ENCODE measurements at places on chromosomes 11 and 22.

DNA sequence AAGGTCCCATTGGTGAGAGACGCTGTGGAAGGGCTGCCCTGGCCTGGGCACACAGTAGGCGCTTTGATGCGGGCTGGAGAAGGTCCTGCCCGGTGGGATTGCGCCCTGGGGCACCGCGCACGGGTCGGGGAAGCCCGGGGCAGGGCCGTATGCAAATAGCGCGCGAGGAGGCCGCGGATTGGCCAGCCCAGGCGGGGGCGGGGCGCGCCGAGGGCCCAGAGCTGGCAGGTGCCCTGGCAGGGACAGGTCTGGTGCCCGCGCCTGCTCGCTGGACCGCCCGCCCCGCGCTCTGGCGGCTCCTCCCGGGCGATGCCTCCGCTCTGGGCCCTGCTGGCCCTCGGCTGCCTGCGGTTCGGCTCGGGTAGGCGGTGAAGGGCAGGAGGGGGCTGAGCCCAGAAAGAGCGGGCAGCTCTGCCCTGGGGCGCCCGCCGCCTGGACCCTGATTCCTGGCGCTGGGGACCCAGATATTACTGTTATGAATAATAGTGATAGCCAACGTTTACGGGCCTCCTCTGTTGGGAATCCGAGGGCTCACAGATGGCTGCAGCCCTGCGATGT lies at the start of gene UPK3A:
Gene UPK3A, plus strand, starts transcription at position 245 of the 558 bp plus-strand sequence. Its CDS starts 65 bp downstream, at position 310.
- peak; percentile 43 for DNase-seq

DNA sequence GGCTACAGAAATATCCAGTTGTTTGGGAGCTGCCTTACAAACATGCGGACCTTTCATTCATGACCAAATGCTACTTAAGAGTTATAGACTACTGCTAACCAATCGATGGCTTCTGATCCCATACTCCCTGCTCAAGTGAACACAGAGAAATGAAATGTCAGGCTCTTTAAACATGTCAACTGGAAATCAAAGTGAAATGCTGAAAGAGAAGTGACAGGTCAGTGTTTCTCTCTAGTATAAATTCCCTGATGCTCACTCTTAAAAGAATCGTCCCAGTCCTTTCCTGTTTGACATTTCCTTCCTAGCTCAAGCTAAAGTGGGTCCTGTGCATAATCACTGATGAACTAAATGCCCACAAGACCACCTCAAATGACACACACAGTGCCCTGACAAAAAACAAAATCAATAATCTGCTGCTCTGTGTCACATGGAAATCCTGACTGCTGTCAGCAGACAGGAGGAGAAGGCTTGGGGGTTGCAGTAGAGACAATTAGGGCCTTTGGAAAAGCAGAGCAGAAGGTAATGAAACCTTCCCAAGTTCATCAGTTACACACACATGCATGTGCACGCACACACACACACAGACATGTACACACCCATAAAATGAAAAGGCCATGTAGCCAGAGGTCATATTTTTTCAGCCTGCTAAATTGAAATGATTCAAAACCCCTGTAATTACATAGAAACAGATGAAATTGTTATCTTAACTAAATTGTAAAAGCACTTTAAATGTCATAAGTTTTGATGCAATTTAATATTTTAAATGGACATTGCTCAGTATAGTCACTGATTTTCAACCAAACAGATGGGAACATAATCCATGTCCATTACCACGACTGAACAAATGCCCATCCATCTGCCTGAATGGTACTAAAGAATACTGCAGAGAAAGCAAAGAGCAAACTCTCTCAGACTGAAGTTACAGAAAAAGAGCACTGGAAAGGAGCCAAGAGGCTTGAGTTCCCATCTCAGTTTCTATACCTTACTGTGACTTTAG lies 330.7 kb downstream of the TTC28 start:
- no peak for DNase-seq

- DNase-seq = no peak
Observed at GRCh38 chr11:134271978-134272377, 4.2 kb upstream of the GLB1L3 start.

DNA sequence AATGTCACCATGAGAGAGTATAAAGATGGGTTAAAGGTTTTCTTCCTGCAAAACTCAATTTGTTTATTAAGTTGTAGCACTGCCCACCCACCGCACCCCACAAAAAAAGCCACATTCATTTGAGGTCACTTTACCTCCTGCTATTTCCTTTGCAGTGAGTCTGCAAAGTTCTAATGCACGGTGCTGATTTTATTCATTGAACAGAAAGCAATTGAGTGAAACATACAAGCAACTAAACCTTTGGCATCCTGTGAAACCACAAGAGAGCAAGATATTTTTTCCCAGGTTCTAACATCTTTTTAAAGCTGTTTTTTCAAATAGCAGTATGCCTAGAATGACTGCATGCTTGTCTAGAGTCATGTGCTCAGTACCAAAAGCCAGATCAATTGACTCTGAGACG lies 39.0 kb downstream of the RRAS2 start:
- DNase-seq = peak; percentile 14

- DNase-seq = no peak
Observed at GRCh38 chr11:34267013-34267412, 90.8 kb downstream of the ABTB2 start.

DNA sequence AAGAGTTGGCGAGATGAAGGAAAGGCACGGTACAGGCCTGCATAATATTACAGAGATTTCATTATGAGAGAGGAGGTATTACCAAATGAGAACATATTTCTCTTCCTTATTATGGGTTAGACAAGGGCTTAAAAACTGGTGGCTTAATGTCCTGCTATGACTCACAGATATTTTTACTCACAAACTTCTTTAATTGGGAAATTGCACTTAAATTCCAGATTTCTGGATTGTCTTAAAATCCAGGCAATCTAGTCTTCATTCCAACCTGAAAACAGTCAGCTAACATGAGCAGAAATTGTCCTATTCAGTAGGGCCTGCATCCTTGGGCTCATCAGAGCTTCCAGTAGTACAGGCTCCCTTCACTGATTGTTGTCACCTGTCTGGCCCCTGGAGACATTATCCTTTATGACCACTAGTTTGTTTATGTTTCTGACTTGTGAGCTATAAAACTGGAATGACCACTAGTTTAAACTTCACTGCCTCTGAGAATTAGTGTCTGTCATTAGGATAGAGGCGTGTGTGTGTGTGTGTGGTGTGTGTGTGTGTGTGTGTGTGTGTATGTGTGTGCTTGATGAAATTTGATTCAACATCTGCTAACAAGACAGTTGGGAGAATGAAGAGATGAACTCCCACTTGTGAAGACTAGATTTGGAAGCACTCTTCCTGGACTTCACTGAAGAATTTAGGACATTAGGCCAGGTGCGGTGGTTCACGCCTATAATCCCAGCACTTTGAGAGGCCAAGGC lies 25.1 kb downstream of the DBX1 start:
- no peak for DNase-seq

DNA sequence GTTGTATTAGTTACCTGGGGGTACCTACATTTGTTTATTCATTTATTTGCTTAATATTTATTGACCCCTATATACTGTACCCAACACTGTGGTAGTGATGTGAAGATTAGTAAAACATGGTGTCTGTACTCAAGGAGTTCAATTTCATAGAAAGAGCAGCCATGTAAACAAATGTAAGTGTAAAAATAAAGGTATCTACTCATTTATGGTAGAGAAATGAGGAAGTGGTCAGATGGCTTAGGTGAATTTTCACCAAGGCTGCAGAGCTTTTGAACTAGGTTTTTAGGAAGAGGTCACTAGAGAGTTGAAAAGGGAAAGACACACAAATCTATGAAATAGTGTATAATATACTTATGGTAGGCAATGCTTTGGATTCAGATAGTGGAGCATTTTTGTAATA lies 11.1 kb downstream of the CTR9 start:
- DNase-seq = no peak

GRCh38 chr11:95443386-95443785 lies 212.4 kb upstream of the SESN3 start:
- DNase-seq = no peak

DNA sequence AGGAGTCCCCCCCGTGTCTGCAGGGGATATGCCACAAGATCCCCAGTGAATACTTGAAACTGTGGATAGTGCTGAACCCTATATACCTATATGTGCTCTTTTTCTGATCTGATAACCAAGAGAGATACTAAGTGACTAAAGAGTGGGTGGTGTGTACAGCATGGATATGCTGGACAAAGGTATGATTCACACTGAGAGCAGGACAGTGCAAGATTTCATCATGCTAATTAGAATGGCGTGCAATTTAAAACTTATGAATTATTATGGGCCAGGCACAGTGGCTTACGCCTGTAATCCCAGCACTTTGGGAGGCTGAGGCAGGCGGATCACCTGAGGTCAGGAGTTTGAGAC lies 90.2 kb upstream of the ALKBH3 start:
- no peak for DNase-seq

DNA sequence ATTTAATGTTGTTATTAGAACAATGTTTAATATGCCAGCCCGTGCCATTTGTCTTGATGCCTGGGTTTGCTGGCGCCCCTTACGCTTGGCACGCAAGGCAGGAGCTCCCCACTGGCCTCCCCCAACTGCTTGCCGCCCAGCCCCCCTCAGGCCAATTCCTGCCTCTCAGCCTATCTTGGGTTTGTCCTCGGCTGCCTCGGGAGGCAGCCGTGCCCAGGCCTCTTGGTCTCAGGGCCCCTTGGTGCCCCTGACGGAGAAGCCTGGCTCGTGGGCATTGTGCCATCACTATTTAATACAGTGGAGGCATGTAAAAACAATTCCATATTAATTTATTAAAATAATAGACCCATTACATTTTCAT lies 119.8 kb downstream of the KCNQ1OT1 start:
- no peak for DNase-seq

DNA sequence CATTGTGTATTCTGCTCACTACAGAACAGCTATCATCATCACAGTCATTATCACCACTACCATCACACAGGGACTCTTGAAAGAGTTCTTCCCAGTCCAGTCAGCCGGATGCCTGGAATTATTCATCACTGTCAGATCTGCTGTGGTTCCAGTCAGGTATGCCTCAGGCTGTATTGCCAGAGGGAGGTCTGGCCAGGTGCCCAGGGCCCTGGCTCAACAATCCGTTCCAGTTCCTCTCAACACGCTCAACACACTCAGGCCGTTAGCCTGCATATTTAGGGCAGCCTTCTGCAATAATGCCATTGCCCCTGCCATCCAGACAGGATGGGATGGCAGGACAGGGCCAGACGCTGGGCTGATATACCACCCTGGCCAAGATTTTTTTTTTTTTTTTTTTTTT lies 28.6 kb upstream of the RASL10A start:
- no peak for DNase-seq

DNA sequence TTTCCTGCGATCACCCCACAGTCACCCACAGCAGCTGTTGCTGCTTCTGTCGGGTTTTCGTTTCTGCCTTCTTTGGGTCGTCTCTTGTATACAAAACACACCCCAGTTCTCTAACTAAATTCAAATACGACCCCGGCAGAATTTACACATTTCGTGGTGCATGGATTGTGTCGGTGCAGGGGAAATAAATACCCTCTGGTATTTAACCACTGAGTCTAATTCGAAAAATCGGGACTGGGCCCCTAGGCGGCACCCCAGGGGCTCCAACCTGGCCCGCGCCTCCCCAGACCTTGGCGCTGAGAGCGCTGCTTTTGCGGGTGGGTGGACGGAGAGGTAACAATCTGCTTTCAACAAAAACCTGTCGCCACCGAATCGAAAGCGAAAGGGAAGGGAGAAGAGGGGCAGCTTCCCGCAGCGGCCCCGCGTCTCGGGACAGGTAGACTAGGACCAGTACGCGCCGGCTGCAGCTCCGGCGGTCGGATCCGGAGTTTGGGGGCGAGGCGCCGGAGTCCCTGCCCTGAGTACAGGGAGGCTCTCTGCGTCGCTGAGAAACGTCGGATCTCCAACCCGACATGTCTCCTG lies 4.4 kb downstream of the ALX4 start:
- DNase-seq = no peak

- DNase-seq = no peak
Observed at GRCh38 chr11:72808331-72808798, 5.8 kb upstream of the ATG16L2 start.

DNA sequence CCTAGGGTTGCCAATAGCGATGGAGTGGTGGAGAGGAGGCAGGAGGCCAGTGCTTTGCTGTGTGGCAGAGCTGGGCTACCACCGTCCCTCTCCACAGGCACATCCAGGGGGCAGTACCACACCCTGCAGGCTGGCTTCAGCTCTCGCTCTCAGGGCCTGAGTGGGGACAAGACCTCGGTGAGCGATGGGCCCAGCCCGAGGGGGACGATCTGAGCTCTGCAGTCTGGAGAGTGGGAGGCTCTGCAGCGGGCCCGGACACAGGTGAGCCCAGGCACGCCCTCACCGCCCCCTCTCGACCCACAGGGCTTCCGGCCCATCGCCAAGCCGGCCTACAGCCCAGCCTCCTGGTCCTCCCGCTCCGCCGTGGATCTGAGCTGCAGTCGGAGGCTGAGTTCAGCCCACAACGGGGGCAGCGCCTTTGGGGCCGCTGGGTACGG lies 2.5 kb downstream of the PKP3 start:
- DNase-seq = no peak
